Activated CD4-positive, CD25-positive, alpha-beta regulatory T cell treated with anti-CD3 and anti-CD28 coated beads, Interleukin-2, amount 50 U/mL, for 24 hours (primary cell): ENCODE measurements at places on chromosomes 2 and 18.
A peak's percentile ranks its signal among the peaks of the same experiment; 100 is the strongest.

DNA sequence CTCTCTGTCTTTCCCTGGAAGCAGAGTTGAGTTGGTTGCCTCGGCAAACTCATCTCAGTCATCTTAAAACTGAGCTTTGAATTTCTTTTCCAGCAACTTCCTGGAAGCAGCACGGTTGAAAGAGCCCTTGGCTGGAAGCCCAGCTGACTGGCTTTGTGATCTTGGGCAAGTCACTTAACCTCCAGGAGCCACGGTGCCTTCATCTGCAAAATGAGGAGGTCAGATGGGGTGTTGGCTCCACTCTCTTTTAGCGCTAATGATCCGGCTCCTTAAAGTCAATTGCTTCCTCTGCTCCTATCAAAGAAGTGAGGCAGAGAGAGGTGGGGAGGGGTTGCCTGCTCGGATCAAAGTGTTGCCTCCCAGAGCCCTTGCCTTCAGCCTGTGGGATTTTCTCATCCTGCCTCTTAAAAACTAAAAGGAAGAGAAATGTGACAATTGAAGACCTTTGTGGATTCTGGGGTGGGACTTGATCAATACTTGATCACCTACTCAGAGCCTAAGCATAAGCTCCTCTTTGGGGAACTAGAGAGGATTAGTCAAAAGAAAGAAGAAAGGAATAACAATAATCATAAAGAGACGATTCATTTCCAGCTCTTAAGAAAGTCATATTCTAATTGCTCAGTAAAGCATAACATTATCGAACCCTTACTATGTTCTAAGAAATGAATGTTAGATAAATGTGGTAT, 86.6 kb downstream of the MYCN start:
- no peak for ATAC-seq

GRCh38 chr2:217839073-217839749, 163.6 kb downstream of the TNS1 start:
- no peak for ATAC-seq

GRCh38 chr2:1481406-1482252, 68.4 kb downstream of the TPO start:
- no peak for ATAC-seq

- ATAC-seq: no peak
Observed at GRCh38 chr18:37421341-37422077, 144.1 kb downstream of the CELF4 start.

GRCh38 chr2:128550389-128550788, 231.7 kb upstream of the HS6ST1 start:
- ATAC-seq: no peak

DNA sequence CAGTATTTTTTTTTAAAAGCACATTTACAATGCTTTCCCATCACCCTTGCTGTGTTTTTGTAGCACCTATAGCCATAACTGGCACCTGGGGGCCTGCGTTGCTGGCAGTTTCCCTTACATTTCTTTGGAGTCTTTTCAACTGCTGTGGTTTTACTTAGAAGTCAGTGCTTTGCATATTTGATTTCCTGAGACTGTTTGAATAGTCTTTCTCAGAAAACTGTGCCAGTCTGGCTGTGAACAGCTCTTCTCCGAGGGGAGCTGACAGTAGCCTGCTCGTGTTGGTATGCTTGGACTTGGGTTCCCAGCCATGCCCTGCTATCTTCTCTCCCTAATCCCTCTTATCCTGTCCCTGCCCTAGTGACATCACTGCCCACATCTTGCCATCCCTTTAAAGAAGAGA, 81.5 kb downstream of the DPP4 start:
- peak; percentile 85 for ATAC-seq

DNA sequence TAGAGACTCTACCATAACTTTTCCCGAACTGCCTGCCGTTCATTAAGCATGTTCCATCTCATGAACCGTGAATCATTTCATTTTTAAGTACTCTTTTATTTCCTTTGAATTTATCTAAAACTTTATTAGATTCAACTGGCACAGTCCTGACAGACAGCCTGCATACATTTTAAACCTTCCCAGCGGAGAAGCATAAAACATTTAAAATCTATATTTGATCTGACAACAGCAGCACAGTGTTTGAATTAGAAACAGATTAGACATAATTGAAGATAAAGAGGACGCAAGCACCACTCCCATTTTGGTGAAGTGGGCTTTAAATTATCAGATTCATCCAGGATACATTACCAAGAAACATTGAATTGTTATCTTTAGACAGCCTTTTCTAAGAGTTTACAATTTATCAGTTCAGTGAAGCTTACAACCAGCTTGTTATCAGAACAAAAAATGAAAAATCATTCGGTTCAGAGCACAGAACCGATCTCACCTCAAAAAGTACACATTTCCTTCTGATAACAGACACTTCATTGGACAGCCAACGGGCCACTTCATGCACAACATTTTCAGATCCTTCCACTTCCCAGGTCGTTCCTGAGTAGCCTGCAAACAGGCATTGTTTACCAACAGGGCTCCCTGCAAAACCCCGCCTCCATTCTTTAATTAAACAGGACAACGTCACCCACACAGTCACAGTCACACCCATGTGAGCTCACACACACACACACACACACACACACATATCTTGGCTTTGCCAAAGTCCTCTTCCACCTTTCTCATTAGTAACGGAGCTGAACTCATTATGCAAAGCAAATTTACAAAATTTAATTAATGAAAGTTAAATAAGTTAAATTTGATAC, 171.2 kb downstream of the SP3 start:
- ATAC-seq: no peak

DNA sequence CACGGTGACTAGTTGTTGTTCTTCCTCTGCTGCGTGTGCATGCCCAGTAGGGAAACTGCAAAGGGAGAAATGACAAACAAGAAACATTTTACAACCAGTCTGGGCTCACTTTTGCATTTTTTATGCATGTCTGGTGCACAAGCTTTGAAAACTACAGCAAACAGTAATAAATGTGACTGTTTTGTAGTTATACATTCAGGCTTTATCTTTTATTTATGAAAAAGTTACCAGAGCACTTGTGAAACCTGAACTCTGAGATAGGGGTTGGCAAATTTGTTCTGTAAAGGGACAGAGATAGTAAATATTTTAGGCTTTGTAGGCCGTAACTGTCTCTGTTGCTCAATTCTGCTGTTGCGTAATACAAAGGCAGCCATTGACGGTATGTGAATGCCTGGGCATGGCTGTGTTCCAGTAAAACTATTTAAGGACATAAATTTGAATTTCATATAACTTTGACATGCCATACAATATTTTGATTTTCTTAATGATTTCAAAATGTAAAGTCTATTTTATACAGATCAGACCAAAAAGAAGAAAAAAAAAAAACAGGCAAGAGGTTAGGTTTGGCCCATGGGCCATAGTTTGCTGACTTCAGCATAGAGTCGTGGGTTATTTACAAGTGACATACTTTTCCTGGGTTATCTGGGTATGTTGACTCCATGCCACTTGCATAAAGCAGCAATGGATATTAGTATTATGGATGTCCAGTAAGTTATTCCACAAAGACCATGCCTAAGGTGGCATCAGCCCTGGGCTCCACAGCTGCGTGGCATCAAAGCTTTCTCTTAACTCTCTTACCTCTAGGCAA, 53.6 kb upstream of the EML6 start:
- ATAC-seq: no peak

DNA sequence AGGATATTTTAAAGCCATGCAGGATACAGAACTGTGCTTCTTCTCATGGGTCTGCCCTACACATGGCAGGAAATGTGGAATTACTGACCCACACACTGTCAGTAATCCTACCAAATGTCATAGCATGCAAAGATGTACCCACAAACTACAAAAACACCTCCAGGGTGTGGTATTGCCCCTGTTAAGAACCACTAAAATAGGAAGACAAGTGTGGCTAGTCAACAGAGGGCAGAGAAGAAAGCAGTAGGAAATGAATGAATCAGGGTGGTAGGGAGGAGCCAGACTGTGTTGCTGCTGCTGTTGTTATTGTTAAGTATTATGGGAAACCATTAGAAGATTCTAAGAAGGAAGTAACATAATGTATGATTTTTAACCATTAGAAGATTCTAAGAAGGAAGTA, 556.7 kb upstream of the ACVR2A start:
- ATAC-seq: peak; percentile 85

GRCh38 chr18:36045241-36045991, 21.9 kb downstream of the RPRD1A start:
- ATAC-seq: no peak

DNA sequence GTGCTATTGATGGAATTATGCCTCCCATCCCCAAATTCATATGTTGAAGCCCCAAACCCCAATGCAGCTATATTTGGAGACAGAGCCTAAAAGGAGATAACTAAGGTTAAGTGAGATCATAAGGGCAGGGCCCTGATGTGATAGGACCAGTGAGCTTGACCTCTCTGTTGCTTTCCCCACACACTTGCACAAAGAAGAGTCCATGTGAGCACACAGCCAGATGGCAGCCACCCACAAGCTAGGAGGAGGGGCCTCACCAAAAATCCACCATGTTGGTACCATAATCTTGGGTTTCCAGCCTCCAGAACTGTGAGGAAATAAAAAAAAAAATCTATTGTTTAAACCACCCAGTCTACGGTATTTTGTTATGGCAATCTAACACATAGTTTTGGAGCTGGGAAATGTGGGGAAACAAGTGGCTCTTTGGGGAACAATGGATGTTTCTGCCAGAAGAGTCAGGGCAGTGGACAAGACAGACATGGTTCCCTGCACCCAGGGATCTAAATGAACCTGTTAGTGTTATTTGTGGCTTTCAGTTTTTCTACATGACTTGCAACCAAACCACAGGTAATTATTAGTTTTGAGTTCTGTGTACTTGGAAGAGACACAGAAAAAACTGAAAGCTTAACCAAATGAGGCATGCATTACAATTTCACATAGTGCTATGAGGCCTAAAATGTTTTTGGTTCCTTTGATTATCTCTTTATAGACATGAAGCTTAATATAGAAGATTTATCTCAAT, 259.1 kb downstream of the LTBP1 start:
- no peak for ATAC-seq

- ATAC-seq: no peak
Observed at GRCh38 chr18:10114717-10115463, 201.1 kb downstream of the VAPA start.

DNA sequence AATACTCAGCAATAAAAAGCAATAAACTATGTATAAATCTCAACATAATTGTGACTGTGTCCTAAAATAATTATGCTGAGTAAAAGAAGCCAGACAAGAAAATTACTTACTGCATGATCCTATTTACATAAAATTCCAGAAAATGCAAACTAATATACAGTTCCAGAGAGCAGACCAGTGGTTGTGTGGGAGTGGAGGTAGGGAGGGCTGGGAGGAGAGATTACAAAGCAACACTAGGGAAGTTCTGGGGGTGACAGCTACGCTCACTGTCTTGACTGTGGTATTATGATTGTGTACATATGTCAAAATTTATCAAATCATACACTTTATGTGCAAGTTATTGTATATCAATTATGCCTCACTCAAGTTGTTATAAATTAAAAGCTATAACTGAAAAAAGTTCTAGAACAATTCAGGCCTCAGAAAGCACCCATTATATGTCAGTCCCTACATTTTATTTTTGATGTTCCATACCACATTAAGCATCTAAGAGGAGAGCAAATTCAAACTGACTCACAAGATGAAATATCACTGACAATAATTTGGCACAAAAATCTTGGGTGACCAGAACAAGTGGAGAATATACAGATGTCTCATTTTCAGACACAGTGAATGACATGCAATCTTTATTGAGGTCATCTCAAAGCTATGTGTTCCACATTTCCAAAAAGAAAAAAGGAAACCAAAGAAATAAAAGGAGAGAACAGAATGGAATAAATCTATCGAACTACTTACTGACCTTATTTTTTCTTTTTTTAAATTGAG, 85.1 kb downstream of the ANTXR1 start:
- ATAC-seq: no peak

DNA sequence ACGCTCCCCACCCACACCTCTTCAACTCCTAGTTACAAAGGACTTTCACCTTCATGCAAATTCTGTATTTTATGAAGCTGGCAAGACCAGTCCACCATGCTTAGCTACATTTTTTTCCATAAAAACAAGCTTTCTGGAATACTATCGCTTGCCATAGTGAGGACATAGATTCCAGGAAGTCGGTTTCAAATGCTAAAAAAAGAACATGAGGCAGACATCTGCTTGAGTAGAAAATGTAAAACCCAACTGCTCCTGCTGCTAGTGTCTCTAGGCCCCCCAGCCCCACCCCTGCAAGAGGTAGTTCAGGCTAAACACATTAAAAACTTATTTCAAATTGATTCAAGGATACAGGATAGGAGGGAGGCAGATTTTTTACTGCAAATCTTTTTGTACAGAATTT, 148.9 kb downstream of the SMAD2 start:
- no peak for ATAC-seq

DNA sequence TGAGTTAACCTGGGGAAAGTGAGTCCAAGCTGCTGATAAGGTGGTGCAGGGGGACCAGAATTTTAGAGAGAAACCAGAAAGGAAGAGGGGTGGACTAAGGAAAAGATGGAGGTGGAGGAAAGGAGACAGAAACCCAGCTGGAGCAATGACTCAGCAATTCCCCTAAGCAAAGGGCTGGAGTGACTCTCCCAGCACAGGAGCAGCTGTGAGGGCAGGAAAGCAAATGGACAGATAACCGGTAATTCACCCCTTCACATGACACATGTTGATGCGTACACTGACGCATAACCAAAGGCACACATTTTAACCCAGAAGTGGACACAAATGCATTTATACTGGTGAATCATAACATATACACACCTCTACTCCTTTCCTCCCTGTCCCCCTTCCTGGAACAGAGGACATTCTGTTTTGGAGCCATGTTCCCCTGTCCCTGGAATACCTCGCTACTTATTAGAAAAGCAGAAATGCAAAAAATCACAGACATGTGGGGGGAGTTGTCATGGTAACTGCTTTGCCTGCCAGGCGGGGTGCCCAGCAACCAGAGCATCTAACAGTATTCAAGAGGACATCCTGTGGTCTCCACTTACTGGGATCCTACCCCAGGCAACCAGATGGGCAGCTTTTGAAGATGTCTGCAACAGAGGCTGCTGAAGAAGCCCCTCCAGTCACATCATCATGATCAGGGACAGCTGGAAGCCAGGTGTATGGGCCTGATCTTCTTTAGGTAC, 4.7 kb downstream of the CDK5R2 start:
- no peak for ATAC-seq

GRCh38 chr2:176491172-176491904, 222.1 kb downstream of the MTX2 start:
- ATAC-seq: peak; percentile 32
